Lung microvascular endothelial cell (primary cell): ENCODE measurements at places on chromosomes 2 and 18. TPM values are rescaled to one million over a fixed set of nuclear protein-coding genes. Genes with fewer than 3 reads are reported as not detected.

DNA sequence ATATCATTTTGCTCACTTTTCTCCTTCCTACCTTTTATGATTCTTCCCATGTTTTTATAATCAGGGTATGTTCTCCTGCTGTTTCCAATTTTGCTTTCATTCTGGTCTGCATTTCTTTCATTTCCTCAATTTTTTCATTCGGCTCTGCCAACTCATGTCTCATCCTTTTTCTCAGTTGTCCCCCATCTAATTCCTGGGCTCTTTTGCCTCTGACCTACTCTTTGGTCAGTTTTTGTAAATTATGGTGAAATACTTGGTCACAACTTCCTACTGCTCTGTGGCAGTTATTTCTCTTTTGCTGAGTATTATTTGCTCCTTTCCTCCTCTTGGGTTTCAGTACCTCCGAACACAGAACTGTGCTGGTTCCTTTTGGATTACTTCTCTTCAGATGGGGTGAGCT is 27.5 kb downstream of the MYO7B start:
- no peak for DNase-seq

Gene LRP2
- total RNA-seq, result not detected in 2 replicates

DNA sequence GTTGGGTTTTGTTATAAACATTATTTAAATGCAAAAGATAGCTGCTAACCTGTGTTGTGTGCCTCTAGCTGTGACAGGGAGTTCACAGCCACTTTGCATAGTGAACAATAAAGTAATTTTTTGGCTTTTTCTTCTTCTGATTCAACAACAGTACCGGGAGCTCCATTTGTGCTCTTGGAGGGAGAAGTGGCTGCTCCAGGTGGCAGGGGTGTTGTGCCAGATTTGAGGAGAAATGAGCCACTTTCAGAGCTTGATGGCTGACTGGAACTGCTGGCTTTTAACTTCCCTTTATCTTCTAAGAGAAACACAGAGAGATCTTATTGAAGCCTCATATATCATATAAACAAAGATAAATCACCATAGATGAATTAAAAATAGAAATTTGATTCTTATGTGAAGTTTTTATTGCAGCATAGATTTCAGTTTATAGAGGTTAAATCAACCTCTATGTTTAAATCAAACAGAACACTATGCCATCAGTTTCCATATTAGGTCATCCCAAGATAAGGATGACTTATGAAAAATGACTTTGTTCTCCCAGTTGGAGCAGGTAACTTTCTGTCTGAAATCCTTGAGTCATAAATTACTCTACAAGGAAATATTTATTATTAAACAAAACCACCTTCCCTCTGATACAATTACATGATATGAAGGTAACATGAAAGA is 182.0 kb upstream of the SESTD1 start:
- no peak for DNase-seq

DNA sequence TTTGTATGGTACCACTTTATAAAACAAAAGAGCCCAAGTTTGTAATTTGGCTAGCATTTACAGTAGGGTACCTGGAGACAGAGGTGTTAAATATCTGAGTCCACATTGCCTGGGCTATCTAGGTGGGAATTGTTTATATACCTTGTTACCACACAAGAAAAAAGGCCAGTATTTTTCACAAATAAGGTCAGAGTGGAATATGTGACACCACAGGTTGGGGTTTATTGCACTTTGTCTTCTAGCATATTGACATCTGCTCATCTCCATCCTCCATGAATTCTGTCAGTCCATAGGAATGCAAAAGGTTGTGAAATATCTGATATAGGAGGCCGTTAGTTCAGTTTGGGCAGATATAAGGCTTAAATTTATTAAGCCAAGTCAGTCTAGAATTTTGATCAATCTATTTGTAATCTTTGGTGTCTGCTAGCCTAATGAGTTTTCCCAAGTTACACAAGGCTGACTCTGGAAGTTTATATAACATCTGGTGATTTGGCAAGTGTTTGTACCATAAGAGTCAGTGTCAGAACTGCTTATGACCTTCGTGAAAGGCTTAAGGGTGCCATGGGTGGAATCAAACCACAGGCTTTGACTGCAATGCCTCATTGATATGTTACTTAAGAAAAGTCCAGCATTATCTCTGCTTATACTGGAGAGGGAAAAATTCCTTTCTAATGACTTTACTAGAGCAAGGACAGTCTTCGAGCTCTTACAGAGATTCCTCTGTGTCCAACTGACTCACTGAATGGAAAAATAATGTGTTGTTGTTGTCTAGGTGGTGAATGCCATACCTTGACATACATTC is 11.3 kb upstream of the DPP4 start:
- peak; percentile 12 for DNase-seq

Gene VIL1
- not detected in 2 replicates for total RNA-seq

- DNase-seq, result no peak
Observed at GRCh38 chr18:48417985-48418384, 8.8 kb upstream of the ZBTB7C start.

- DNase-seq, result no peak
Observed at GRCh38 chr2:25286723-25287483, 54.8 kb downstream of the DNMT3A start.

DNA sequence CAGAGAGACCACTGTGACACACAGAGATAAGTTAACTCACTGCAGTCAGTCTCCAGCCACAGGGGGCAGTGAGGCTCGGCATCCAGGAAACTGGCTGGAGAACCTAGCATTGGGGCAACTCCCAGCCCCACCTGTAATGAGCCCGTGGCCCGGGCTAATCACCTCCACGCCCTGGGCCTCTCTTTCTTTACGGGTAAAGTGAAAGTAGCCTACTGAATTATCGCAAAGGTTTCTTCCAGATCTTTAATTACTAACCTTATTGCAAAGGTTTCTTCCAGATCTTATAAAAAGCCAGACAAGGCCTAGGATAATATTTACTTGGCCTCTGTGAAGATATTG is 45.7 kb upstream of the ACAA2 start:
- DNase-seq, result no peak

DNA sequence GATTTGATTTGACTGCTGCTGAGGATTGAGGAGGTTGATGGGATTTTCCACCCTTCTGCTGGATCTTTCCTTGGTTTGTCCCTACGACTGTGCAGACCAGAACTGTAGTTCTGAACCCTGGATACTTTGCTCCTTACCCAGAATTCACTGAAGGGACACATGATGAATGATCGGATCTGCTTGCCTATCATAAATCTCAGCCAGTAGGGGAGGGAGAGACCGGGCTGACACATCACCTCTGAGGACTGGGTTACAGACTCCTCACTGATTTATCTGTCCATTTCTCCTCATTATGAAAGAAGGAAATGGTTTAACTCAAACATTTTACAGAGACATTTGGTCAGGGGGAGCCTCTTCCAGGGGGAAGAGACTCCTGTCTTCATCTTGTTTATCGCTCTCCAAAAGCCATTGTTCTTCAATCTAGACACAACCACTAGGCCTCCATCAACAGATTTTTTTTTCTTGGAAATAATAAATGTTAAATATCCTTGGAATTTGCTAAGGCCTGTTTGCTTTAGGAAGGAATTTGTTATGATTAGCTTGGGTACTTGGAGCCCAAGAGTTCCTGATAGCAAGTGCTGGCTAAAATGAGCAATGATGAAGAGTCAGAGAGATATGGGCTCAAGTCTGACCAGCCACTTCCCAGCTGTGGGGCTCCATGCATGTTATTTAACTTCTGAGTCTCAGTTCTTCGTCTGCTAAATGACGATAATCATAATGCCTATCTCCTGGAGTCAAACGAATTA is 925.5 kb downstream of the SLC4A3 start:
- DNase-seq, result no peak

- no peak for DNase-seq
Observed at GRCh38 chr2:184551626-184552025, 46.7 kb upstream of the ZNF804A start.

GRCh38 chr2:191933307-191934105 is 86.6 kb upstream of the CAVIN2 start:
- DNase-seq, result peak; percentile 23

DNA sequence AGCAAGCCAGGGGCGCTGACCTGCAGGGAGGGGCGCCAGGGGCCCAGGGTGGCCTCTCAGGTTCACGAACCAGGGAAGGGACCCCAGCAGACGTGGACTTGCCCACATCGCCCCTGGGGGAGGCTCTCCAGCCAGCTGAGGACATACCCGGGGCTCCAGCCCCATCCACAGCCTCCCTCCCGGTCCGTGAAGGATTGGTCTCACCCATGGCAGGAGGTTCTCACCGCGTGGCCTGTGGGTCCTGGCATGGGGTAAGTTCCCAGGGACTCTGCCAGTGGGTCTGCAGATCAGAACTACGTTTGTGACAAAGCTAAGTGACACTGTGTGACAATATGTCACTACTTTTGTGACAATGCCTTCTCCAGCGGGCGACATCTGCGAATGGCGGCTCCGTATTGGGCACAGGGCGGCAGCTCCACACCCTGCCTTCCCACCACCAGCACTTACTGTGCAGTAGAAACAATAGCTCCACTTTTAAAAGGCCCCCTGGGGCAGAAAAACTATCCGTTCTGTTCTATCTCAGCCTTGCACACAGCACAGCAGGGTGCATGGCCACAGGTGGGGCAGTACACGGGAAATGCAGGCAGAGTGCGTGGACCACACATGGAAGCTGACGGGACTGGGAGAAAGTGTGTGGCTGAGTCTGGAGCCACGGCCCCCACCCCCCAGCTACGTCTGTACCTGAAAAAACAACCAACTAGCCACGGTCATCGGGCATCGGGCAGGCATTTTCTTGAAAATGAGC is 65.2 kb upstream of the CTDP1 start:
- DNase-seq, result no peak

Gene MGAT4A
- total RNA-seq, result 3.8 and 10.9 TPM in 2 replicates

DNA sequence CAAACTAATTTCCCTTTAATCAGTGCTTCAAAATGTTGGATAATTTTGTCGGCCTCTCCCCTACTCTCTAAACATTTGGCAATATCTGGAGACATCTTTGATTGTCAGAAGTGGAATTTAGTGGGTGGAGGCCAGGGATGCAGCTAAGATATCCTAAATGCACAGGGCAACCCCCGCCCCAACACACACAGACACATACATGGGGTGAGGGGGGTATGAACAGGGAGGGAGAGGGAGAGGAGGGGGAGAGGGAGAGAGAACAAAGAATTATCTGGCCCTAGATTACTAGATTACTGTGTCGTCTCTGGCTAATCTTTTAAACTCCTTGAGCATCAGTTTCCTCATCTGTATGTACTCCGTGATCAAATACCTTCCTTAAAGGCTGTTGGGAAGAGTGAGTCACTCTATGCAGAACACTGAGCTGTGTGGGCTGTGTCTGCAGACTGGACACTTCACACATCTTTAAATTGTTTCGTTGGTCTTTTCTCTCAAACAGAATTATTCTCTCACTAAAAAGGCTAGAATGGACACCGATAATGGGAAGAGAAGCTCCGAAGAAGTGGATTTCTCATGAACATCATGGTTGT is 2.9 kb downstream of the RNF149 start:
- DNase-seq, result peak; percentile 14
